ENCODE measurements at places on chromosomes 6 and 20.

GRCh38 chr6:6191476-6191875 lies 129.0 kb downstream of the F13A1 start:
- no peak for DNase-seq

DNA sequence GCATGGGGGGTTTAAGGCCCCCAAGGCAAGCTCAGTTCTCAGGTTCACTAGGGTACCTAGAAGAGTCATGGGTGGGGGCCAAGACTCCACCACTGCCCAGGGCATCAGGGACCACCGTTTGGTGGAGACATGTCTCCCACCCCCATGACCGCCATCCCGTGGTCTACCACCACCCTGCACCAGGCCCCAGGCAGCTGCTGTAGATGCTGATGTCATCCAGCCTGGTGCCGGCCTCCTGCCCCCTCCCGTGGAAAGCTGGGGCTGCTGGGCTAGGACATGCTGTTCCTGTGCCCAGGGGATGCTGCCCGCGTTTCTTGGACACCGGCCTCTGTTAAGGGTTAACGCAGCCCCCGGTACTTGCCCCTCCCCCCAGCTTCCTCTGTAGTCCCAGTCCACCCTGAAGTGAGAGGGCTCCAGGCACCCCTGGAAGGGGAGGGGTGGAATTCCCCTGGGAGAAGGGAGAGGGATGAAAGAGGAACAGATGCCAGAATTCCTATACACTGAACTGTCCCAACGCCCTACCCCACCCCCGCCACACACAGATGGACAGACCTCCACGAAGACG lies 587 bp downstream of the IP6K3 start:
- DNase-seq, result no peak

DNA sequence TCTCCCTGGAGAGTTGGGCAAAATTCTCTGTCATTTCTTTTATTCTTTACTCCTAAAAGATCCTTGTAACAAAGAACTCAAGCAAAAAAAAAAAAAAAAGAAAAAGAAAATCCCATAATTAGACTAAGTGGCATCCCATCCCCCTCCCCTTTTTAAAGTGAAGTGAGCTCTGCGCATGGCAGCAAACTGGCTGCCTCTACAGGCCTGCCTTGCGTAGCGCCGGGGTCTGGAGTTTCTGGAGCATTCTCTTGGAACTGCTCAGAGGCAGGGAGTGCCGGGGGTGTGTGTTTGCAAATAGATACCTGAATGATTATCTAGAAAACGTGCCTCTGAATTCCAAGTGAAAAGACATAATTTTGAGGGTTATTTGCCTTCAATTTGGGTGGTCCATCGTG lies 48.1 kb downstream of the FOXC1 start:
- no peak for DNase-seq

DNA sequence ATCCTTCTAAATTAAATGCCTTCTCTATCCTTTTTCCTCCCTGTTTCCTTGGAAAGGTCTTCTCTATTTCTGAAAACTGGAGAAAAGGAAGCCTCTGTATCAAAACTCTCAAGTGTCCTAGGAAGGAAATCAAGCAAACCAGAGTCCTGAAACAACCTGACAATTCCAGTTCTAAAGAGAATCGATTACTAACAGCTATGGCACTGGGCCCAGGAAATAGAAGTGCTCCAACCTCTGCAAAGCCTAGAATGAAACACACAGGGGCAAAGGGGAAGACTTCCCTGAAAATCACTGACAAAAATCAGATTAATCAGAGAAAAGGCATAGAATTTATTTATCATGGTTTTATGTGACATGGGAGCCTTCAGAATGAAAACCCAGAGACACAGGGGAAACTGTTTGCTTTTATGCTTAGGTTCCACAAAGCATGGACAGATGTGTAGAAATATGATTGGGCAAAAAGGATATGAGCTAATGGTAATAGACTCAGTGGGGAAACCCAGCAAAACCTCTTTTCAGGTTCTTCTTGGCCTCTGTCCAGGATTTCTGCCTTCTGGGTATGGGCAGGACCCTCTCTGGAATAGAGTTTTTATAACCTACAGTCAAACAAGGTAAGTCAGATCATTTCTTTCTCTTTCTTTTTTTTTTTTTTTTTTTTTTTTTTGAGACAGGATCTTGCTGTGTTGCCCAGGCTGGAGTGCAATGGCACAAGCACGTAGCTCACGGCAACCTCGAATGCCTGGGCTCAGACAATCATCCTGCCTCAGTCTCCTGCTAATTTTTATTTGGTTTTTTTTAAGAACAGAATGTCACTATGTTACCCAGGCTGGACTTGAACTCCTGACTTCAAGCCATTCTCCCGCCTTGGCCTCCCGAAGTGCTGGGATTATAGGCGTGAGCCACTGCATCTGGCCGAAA lies 91.7 kb downstream of the CD24 start:
- DNase-seq, result no peak

- DNase-seq, result no peak
These were observed 16.1 kb upstream of the CTCFL start for GRCh38 chr20:57540890-57541580.

- DNase-seq, result peak; percentile 44
These were observed 308.6 kb upstream of the MAP3K7 start for GRCh38 chr6:90895299-90896074.
